NCI-H1436 treated with DMSO at 0.1 percent for 48 hours (cell line): ENCODE measurements at places on chromosomes 12 and 14.
A peak's percentile ranks its signal among the peaks of the same experiment; 100 is the strongest.

- DNase-seq, result no peak
Measured at GRCh38 chr14:90536092-90536491, 139.3 kb downstream of the CALM1 start.

- no peak for DNase-seq
Measured at GRCh38 chr12:14369311-14369710, 3.8 kb downstream of the ATF7IP start.

DNA sequence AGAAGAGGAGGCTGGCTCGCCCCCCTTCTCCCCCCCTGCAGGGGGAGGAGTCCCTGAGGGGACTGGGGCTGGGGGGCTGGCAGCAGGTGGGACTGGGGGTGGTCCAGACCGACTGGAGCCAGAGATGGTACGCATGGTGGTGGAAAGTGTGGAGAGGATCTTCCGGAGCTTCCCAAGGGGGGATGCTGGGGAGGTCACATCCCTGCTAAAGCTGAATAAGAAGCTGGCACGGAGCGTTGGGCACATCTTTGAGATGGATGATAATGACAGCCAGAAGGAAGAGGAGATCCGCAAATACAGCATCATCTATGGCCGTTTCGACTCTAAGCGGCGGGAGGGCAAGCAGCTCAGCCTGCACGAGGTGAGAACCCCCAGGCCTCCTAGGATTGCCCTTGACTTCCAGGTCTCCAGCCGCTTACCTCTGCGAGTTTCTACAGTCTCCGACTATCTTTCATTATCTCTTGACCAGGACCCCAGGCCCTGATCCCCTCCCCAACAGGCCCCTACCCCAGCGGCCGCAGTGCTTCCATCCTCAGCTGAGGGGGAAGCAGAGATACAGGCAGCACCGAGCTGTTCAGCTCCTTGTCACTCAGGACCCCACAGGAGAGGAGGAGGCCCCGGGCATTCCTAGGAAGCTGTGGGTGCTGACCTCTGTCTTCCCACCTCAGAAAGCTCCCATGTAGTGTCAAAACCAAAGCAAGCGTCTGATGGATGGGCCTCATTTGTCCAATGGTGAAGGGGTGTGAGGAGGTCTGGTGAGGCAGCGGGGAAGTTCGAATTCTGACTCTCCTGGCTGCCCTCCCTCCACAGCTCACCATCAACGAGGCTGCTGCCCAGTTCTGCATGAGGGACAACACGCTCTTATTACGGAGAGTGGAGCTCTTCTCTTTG lies 3.0 kb downstream of the NAB2 start:
- DNase-seq, result no peak

DNA sequence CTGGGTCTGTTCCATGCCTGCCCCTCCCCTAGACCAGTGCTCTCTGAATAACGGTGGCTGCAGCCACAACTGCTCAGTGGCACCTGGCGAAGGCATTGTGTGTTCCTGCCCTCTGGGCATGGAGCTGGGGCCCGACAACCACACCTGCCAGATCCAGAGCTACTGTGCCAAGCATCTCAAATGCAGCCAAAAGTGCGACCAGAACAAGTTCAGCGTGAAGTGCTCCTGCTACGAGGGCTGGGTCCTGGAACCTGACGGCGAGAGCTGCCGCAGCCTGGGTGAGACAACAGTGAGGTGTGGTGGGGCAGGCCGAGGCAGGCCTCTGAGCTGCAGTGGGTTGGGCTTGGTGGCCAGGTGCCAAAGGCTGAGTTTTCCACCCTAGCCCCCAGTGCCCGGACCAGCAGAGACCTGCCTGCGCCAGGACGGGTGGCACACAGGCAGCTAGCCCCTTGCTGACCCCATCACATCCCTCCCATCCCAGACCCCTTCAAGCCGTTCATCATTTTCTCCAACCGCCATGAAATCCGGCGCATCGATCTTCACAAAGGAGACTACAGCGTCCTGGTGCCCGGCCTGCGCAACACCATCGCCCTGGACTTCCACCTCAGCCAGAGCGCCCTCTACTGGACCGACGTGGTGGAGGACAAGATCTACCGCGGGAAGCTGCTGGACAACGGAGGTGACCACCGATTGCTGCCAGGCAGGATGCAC lies 28.2 kb upstream of the LRP1-AS start:
- DNase-seq, result peak; percentile 64

DNA sequence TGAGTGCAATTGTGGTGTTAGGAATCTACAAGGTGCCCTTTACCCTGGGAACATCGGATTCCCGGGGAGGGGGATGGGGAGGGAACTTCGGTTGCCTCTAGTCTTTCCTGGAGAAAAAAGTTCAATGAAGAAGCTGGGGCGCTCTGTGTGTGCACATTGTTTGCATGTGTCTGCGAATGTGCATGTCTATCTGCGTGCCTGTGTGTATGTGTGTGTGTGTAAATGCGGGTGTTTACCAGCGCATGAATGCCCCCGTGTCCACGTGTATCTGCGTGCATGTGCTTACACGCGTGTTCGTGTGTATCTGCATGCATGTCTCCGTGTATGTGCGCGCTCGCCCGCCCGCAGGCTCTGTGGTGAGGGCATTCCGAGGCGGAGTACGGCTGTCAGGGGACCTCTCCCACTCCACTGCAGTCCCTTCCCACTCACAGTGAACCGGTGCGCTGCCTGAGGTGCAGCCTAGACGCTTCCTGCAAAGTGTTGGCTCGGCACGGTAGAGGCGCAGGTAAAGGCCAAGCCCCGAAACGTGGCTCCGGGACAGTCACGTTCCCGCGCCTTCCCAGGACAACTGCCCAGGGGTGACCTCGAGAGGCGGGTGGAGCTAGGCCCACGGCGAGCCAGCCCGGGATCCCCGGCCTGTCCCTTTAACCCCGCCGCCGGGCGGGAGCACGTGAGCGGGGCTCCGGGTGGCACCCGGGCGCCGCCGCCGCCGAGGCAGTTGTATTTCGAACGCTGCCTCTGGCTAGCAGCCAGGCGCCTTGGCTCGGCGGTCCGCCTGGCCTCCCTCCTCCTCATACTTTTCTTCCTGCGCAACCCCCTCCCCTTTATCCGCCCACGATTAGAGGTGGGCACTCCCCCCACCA lies 539 bp upstream of the HMGA2 start:
- no peak for DNase-seq

DNA sequence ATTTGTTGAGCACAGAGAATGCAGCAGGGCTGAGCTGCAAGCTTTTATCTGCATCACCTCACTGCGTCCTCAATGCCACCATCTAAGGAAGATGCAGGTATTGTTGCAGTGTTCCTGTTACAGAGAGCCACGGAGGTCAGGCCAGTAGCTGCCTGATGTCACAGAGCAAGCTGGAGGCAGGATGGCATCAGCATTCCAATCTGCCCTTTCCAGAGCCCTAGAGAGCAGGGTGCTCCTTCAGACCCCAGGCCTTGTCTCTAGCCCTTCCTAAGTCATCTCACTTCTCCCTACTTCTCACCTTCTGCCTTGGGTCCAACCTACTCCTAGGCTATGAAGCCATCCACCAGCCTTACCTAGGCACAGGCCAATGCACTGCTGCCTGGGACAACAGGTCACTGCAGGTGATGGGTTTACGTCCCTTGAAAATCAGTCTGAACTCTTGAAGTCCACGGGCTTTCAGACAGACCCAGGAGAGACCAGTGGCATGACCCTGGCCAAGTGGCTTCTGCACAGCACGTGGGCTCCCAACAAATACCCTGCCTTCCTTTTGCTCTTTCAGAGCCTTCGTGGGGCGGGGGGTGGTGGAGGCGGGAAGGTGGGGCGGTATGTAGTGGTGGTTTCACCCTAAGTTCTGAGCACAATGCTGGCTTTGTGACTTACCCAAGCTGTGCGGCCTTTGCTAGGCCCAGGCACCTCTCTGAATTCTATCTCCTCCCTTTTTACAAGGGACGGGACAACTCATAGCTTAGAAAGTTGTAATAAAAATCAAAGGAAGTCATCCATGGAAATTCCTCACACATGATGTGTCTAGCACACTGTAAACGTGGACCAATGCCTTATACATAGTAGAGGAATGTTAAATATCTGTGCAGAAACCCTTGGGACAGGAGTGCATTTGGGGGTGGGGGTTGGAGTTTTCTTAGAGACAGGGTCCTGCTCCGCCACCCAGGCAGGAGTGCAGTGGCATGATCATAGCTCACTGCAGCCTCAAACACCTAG lies 136.0 kb downstream of the KSR2 start:
- DNase-seq, result no peak

- no peak for DNase-seq
Measured at GRCh38 chr12:14810167-14810952, 3.6 kb downstream of the SMCO3 start.

DNA sequence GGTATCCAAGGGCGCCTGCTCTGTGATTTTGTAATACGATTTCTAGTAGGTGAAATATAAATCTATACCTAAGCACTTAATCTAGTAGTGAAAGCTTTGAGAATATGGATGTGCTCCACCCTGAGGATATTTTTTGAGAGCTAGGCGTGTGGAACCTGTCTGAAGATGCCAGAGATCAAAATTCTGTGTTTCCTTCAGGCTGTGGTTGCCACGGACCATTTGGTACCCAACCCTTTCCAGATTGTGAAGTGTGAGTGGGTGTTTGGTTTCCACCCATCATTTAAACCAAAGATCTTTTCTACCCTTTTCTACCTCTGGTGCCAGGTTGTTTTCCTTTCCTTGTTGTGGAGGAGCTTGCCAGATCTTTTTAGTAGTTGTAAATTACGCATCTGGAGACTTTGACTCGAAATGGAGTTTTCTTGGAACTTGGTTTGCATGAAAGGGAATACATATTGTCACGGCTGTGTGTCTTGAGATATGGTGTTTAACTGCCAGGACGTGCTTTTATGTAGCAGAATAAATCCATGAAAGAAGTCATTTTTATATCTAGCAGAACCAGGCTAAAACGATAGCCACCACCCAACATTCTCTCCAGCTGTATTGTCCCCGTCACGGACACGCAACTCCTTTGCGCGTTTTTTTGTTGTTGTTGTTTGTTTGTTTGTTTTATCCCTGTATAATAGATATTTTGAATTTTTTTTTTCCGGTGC lies 2.2 kb downstream of the LRFN5 start:
- DNase-seq, result no peak

GRCh38 chr12:117361347-117361751 lies at the start of gene NOS1:
Gene NOS1, minus strand, starts transcription at chr12:117361626. Its CDS starts 30,557 bp downstream, at chr12:117331069.
- DNase-seq, result no peak

- DNase-seq, result no peak
Measured at GRCh38 chr12:57146961-57147944, at the start of gene LRP1-AS. Gene LRP1-AS, minus strand, starts transcription at chr12:57147619.

GRCh38 chr14:55604488-55604887 lies 24.5 kb downstream of the KTN1 start:
- DNase-seq, result no peak

- no peak for DNase-seq
Measured at GRCh38 chr14:89996963-89997362, 41.2 kb downstream of the TDP1 start.

DNA sequence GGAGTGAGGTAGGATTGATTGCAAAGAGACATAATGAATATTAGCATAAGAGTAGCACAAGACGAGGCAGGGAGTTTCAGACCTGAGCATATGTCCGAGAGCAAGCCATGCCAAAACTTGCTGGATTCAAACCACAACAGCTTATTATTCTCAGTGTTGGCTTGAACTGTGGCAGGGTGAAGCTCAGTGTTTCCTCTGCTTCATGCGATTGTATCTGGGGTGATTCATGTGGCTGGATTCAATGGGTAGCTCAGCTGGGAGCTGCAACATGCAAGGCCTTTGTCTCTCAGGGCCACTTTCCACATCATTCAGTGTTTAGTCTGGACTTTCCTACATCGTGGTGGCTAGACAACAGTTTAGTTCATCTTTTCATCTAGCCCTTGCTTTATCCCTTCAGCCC lies 22.1 kb upstream of the E2F7 start:
- no peak for DNase-seq

- DNase-seq, result no peak
Measured at GRCh38 chr12:13045816-13046215, 1.6 kb downstream of the FAM234B start.

GRCh38 chr12:26527682-26528081 lies 305.3 kb downstream of the ITPR2 start:
- DNase-seq, result no peak

DNA sequence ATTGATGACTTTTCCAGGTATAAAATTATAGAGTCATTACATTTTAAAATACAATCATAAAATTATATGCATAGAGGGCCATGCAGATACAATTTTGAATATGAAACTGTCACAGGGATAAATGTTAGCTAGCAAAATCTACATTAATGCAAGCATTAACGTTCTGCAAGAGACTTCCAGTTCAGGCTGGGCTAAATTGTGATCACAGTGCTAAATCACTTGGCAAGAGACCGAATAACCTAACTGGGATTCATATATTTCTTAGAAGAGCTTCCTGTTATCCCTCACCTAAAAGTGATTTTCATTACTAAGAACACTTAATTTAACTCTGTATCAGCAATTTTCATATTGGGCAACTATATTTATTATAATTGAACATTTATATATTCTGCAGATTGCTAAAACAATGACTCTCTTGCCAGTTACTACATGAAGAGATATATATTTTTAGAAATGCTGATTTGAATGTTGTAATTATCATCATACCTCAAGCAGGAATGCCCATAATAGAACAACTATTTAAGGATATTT lies 83.2 kb downstream of the MGAT4C start:
- DNase-seq, result no peak

GRCh38 chr14:32200368-32201192 lies 1.3 kb upstream of the RNU6-7 start:
- DNase-seq, result no peak

DNA sequence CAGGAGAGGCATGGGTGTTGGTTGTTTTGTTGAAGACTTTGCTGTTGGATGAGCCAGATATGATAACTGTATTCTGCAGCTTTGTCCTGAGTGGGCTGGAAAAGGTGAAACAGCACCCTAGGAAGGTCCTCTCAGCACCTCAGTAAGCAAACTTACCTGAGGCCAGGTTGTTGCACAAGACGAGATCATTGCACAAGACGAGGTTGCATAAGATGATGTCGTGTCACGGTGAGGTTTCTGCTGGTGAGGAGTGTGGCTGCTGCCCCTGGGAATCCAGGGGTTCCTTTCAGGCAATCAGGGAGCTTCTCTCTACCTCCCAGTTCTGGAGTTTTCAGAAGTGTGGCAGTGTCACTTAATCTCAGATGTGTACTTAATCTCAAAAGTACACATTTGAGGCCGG lies 85.6 kb downstream of the GLT1D1 start:
- DNase-seq, result no peak

- DNase-seq, result no peak
Measured at GRCh38 chr12:30830751-30831150, 76.0 kb upstream of the CAPRIN2 start.

DNA sequence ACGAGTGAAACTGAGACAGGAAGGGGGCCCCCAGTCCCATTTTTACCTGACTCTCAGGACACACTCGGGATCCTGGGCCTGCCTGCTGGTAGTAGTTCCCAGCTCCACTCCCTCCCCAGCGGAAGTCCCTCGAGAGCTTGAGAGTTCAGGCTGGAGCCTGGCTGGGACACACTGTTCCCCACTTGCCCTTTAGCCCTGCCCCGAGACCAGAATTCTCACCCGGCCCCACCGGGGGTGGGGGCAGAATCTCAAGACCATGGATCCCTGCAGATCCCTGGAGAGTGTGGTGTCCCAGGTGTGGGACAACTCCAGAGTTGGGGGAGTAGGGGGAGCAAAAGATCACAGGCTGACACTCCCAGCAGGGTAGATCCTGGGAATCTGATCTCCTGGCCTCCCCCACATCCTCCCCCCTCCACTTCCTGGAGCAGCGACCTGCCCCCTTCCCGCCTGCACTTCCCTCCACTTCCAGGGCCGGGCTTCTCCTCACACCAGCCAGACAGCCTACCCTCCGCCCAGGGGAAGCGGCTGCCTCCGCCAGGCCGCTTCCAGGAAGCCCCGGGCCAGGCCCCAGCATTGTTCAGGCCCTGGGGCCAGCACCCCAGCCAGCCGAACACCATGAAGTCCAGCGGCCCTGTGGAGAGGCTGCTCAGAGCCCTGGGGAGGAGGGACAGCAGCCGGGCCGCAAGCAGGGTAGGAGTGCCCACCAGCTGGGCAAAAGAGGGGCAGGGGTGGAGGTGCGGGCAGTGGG lies at the start of gene TNS2:
Gene TNS2 (plus strand): TSS at position 495 of the 748 bp plus-strand sequence. CDS start 121 bp downstream, at position 616.
- no peak for DNase-seq

GRCh38 chr14:72462056-72462455 lies 431.8 kb downstream of the DPF3 start:
- no peak for DNase-seq
